Activated CD4-positive, CD25-positive, alpha-beta regulatory T cell treated with anti-CD3 and anti-CD28 coated beads, Interleukin-2, amount 50 U/mL, for 72 hours (primary cell): ENCODE measurements at places on chromosomes 12 and 14.

DNA sequence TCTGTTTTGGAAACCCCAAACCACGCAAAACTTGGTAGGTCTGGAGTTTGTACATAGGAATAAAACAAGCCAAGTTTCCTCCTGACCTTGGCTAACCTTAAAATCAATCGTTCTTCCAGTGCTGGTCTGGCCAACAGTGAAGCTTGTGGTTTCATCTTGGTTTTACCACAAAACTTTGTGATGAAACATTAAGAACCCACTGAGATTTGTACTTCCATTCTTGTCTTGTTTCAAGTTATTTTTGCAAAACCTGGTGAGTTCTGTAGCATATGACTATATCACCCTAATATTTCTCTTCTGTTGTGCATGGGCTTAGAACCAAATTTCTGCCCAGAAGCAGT is 26.4 kb downstream of the SIX1 start:
- no peak for DNase-seq

- DNase-seq: no peak
Measured at GRCh38 chr12:124753228-124753591, 110.5 kb downstream of the SCARB1 start.

DNA sequence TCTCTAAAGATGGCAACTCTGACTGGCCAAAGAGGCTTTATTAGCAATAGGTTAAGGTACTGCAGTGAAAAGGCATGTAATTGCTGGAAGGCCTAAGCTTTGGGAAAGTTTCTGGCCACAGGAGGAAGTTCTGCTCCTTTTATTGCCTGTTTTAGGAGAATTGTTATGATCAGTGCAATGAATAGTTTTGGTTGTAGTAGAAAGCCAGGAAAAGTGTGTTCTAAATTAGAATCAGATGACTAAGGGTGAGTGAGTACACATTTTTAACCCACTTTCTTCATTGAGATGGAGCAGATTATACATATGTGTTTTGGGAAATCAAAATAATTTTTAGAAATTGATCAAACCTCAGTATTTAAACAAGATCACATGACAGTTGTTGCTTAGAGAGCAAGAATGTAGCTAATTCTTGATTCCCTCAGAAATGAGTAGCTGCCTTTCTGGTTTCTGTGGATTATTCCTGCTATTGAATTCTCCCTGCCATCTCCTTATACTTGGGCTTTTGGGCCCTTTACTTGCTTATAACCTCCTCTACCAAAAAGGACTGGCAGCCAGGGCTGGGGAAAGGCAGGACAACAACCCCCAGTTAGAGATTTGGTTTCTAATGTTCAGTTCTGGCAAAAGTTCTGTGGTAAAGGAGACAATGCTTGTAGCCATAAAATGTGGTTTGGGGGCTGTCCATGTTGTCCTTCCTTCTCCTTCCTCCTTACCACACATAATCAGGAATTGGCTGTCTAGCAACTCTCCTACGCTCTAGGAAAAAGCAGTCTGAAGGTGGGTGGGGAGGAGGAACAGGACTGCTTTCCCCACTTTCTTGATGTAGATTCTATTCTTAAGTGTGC is 217.1 kb downstream of the SLC38A4 start:
- no peak for DNase-seq

GRCh38 chr12:51589060-51589459 is 2.0 kb upstream of the SCN8A start:
- DNase-seq: no peak

- DNase-seq: no peak
Measured at GRCh38 chr12:68432622-68433021, 100.5 kb upstream of the MDM1 start.

DNA sequence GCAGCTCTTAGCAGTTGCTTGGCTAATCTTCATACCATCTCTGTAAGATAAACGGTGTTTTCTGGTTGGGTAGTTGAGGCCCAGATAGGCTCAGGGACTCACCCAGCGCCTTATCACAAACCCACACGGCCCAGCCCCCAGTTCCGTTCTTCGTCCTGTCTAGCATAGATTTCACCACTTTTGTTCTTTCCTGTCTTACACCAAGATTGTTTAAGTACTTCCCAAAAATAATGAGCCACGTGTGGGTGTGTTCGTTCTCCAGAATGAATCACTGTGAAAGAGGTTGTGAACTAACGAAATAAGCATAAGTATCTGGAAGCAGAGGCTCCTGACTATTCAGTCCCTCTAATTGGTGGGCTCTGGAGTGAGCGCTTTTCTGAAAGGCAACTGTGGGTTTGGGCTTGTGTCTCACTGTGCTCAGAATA is 21.4 kb downstream of the ACVR1B start:
- DNase-seq: peak; percentile 45

DNA sequence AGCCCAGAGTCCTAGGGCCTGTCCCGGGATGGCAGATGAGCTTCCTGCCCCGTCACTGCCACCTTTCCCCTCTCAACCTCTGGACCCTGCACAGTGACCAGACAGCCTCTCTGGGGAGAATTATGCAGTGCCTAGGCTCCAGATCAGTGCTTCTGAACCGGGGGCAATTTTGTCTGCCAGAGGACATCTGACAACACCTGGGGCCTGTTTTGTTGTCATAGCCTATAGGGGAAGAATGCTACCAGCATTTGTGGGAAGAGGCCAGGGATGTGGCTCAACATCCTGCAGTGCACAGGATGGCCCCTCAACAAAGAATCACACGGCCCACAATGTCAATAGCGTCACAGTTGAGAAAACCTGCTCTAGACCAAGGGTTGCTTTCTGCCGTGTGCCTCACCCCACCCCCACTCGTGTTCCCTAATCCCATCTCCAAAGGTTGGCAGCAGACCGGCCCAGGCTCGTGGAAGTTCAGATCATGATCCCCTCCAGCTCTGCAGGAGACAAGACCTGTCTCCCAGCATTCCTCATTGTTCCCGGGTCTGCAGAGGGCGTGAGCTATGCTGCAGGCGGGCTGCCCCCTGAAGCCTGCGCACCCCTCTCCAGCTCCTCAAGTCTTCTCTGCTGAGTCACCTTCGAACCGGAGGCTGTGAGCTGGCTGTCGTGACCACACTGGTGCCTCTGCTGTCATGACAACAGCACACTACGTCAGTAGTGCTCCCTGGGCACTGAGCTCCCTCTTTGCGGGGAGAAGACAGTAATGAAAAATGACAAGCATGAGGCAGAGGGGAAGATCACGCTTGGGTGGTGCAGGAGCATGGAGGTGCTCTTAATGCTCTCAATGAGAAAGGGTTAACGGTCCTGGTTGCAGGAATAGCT is 2.0 kb upstream of the GAPDH start:
- peak; percentile 66 for DNase-seq

- no peak for DNase-seq
Measured at GRCh38 chr12:5768581-5769196, 176.4 kb downstream of the ANO2 start.

DNA sequence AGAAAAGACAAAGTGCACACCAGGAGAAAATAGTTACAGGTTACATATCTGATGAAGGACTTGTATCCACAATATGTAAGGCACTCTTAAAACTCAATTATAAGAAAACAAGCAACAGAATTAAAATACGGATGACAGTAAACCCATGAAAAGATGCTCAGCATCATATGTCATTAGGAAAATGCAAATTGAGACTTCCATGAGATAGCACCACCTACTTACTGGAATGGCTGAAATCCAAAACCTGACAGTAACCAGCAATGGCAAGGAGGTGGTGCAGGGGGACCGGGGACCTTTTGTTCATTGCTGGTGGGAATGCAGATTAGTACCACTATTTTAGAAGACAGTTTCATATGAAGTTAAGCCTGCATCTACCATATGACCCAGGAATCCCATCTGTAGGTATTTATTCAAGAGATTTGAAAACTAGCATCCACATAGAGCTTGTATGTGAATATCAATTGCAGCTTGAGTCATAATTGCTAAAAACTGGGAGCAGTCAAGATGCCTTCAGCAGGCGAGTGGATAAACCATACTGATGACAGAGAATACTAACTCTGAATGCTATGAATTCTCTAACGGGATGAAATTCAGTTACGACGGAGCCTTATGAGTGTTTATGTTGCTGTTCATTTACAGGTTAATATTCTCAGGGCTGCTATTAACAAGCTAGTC is 43.9 kb upstream of the ASPG start:
- DNase-seq: no peak

DNA sequence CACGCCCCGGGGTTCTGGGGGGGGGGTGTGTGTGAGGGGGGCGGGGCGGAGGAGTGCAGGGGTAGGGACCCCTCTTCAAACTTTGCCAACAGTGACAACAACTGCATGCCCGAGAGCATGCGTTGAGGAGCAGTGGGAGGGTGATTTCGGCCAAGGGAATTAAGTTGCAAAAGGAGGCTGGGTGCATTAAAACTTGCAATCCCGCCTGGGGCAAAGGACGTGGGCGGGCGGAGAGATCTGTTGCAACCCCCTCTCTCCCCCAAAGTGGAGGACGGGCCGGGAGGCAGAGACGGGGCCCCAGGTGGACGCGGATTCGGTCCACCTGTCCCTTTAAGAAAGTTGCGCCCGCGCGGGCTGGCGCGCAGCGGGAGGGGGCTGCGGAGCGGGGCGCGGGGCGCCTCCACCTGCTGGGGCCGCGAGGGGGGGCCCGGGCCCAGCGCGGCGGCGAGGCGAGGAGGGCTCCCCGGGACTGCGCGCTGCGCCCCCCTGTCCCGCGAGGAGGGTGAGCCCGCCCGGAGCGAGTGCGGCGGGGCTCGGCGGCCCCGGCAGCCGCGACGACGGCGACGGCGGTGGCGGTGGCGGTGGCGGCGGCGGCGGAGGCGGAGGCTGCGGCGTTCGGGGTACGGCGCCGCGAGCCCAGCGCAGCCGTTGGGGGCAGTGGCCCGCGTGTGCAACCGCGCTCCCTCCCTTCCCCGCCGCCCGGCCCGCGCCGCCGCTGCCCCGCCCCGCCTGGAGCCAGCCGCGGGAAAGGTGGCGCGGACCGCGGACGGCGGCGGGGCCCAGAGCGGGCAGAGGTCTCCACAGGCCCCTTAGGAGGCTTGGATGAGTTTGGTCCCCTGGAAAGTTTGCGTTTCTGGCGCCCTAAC is 530 bp upstream of the FOXN4 start:
- DNase-seq: no peak

GRCh38 chr12:1305063-1305434 is 289.3 kb downstream of the FBXL14 start:
- no peak for DNase-seq

DNA sequence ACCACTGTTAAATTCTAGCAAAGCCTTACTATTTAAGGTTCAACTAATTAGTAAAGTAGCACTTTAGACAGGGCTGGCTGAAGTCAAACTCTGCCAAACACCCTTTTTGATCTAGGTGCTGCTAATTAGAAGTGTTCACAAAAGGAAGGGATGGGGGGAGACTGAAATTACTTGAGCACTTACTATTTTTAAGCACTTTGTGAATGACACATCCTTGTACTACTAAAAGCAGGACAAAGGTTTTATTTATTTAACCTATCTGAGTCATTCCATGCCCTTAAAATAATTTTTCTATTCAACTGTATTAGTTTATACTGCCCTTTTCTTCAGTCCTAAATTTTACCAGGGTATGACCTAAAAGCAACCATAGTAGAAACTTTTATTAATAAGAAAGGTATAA is 20.1 kb downstream of the MBIP start:
- DNase-seq: no peak

GRCh38 chr12:109670731-109671130 is 42.9 kb upstream of the FAM222A start:
- no peak for DNase-seq

- DNase-seq: no peak
Measured at GRCh38 chr12:51082561-51083125, 753 bp downstream of the CSRNP2 start.

DNA sequence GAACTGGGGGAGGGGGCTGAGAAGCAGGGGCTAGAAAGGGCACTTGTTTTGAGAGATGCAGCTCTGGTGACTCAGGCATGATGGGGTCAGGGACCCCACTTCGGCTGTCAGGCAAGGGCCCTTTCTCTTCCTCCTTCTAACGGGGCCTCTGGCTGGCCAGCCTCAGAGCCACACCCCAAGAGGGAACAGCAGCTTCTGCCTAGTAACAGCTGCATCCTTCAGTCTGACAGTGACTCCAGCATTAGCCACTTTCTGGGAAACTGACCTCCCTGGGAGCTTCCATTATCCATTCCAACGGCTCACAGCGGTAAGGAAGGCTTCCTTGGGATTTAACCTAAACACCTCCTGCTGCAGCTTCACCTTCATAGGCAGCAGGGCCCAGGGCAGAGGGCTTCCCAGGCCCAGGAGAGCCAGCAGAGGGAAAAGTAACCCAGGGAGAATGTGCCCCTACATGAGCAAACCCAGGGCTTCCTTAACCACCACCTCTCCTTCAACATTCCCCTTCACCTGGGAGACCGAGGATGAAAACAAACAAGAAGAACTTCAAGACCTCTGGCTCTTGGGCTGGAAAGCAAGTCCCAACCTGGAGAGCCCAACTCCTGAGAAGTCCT is 2.7 kb downstream of the NCKAP5L start:
- DNase-seq: no peak

DNA sequence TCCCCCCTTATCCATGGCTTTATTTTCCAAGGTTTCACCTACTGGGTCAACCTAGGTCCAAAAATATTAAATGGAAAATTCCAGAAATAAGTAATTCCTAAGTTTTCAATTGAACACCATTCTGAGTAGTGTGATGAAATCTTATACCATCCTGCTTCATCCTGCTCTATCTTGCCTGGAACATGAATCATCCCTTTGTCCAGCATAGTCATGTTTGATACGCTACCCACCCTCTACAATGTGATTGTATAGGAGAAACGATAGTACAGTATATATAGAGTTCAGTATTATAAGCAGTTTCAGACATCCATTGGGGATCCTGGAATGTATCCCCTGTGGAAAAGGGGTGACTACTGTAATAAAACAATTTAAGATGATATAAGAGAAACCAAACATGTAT is 62.2 kb downstream of the IFNG start:
- DNase-seq: no peak

GRCh38 chr12:25326326-25326725 is 75.6 kb upstream of the KRAS start:
- no peak for DNase-seq

DNA sequence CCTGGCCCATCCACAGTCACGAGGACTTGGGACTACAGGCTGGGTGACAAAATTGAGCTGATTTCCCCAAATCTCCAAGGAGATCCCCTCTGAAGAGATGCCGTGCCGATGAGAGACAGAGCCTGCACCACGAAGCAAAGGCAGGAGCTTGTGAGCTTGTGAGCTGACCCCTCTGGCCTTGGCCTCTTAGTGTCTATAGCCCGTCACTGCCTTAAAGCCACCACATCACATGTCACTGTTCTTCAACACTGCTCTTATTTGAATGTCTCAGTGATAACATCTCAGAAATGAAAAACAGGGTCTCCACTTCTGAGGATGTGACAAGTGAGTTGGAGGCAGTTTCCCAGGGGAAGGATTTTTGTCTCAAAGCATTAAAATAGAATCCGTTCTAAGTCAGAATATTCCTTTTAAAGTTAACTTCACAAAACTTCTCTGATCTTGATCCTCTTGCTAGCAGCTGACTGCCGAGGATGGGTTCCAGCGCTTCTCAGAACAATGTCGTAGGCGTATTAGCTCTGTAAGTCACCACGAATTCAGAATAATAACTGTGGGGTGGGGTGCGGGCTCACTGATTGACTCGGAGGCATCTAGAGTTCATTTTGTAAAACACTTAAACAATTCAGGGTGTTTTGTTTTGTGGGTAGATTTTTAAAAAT is 37.5 kb downstream of the CHST11 start:
- peak; percentile 66 for DNase-seq

- no peak for DNase-seq
Measured at GRCh38 chr12:49730568-49731101, 10.7 kb upstream of the TMBIM6 start.

GRCh38 chr12:67578976-67579661 is 69.4 kb upstream of the DYRK2 start:
- DNase-seq: no peak
